NCI-H446 treated with DMSO at 0.1 percent for 48 hours (cell line): ENCODE measurements at places on chromosomes 11 and 22.

DNA sequence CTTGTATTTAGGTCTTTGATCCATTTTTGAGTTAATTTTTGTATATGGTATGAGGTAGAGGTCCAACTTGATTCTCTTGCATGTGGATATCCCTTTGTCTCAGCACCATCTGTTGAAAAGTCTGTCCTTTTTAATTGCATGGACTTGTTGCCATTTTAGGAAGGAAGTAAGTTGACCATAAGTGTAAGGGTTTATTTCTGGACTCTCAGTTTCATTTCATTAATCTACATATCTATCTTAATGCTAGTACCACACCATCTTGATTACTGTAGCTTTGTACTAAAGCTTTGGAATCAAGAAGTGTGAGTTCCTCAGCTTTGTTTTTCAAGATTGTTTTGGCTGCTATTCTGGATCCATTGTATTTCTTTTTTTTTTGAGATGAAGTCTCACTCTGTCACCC is 31.4 kb downstream of the CBL start:
- no peak for DNase-seq

DNA sequence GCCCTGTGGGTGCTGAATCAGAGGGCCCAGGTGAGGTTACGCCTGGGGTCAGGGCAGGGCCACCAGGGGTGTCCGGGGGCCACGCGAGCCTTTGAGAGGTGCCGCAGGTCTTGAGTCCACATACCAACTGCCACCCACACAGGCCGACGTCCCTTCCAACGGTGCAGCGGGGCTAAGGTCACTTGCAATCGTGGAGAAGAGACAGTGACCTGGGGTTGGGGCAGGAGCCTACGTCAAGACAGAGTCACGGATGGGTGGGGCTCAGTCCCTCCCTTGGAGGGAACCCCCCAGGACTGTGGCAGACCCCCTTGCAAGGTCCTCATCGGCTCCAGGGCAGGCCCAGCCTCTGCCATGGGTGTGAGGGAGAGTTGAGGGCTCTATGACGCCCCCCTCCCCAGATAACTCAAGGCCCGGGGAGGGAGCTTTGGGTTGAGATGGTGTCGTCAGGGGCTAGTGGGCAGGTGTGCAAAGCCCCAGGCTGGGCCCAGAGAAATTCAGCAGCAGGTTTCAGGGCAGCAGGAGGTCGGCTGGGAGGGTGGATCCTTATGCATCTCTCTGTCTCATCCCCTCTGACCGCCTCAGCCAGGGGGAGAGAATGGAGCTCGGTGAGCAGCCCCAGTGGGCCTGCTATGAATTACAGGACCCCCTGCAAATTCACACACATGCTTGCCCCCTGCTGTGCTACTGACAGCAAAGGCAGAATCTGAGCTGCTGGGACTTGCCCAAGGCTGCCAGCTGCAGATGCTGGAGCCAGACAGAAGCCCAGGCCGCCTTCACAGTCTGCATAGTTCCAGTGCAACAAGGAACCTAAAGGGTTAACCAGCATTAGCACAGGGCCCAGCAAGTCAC is 60.0 kb downstream of the MYEOV start:
- no peak for DNase-seq

DNA sequence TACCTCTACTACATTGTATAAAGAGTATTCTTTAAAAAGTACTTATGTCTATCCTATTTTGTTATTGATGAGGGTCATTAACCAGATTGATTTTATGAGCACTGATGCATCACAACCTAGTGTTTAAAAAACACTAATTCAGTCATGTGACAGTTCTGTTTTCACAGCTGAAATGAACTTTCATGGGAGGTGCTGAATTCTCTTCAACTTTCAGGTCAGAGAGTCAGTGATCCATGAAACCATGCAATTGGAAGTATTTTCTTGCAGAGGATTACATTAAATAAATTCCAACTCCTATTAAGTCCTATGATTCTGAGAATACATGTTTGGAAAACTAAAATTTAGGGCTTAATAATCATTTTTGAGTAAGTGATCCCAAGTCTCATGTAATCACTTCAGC is 889.4 kb downstream of the KCNA4 start:
- no peak for DNase-seq

- DNase-seq = no peak
Observed at GRCh38 chr11:45180179-45180847, 33.9 kb downstream of the PRDM11 start.

DNA sequence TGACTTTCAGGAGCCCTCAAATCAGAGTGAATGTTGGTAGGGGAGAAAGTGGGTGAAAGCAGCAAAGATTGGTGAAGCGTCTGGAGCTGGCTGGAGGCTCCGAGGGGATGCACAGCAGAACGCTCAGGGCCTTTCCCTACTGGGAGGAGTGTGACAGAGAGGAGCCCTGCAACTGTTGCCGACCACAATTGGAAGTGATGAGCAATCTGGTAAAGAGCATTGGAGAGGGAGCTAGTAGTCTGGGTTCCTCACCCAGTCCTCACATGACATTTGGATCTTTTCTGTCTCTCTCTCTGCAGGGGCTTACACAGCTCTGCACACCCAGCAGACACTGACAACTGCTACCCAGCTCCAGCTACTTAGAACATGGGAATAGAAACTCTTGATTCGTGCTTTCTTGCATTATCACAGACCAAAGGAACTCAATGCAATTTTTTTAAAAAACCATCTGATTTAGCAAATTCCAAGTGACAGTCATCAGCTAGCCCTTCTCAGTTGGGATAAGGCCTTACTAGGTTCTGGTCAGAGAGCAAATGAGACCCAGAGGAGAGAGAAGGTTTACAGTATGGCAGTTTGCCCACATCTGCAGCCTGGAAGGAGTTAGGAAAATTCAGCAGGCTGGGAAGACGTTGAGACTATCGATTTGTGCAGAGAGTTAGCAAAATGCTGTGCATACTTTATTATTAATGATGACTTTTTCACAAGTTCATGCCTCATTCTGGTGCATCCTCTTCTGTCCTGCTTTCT is 278.0 kb upstream of the PLET1 start:
- DNase-seq = no peak

- peak; percentile 17 for DNase-seq
Observed at GRCh38 chr11:115769891-115770290, 265.7 kb upstream of the CADM1 start.

- DNase-seq = no peak
Observed at GRCh38 chr11:69580529-69580928, 60.4 kb upstream of the CCND1 start.
